Urothelium cell line (cell line): ENCODE measurements at places on chromosomes 5 and 9.

- DNase-seq: no peak
Observed at GRCh38 chr9:120267929-120268328, 312.0 kb downstream of the CDK5RAP2 start.

GRCh38 chr9:77455312-77455927 is 192.7 kb downstream of the GNA14 start:
- peak; percentile 44 for DNase-seq

GRCh38 chr5:6442333-6442732 is 6.3 kb upstream of the UBE2QL1 start:
- no peak for DNase-seq

DNA sequence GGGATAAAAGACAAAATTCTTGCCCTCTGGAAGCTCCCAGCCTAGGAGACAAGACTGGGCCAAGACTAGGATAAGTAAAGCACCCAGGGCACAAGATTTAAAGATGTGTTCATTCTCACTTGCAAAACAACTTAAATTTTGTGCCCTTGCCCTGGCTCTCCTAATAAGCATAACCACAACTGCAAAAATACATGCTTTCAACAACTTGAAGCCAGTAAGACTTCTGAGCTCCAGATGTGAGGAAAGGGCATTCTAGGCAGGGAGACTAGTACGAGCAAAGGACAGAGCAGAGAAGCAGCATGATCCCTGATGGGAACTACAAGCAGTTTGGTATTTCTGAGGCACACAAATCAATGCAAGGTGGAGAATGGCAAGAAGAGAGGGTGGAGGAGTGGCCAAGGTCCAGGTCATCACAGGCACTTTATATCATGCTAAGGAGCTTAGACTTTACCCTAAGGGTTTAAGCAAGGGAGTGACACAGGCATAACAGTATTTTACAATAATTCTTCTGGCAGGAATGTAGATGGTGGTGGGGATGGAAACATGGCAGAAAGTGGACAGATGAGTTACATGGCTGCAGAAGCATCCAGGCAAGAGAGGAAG is 30.1 kb upstream of the SIL1 start:
- no peak for DNase-seq

- DNase-seq: no peak
Observed at GRCh38 chr5:77900691-77901090, 124.6 kb upstream of the TBCA start.

DNA sequence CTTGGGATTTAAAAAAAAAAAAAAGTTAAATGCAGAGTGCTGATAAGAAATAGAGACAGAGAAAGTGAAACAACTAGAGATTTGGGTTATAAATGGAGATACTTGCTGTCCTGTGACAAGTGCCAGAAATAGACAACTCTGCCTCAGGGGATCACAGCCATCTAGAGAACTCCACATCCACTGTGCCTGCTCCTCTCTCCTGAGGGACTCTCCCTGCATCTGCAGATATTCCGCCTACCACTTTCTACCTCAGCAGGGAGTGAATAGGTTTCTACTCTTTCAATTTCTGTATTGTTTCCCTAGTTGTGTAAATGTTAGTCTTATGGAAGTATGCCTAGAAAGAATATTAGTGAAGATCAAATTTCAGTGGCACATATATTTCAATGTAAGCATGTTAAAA is 307.2 kb downstream of the HTR1A start:
- DNase-seq: no peak

DNA sequence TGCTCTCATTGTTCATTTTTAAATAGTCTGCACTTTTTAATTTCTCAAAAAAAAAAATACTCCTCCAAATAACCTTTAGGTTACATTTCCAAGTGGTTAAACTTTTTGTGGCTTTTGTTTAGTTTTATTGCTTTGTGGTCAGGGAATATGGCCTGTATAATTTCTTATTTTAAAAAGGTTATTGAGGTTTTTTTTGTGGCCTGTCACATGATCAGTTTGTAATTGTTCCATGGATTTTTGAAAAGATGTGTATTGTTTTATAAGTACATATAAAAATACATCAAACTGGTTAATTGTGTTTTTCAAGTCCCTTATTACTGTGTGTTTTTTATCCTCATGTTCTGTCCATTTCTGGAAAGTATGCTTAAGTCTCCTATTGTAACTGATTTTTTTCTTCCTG is 64.0 kb downstream of the ZNF618 start:
- DNase-seq: no peak

GRCh38 chr5:160159991-160160792 is 40.9 kb upstream of the PWWP2A start:
- DNase-seq: no peak

- DNase-seq: no peak
Observed at GRCh38 chr5:33690374-33691135, 201.2 kb downstream of the ADAMTS12 start.

DNA sequence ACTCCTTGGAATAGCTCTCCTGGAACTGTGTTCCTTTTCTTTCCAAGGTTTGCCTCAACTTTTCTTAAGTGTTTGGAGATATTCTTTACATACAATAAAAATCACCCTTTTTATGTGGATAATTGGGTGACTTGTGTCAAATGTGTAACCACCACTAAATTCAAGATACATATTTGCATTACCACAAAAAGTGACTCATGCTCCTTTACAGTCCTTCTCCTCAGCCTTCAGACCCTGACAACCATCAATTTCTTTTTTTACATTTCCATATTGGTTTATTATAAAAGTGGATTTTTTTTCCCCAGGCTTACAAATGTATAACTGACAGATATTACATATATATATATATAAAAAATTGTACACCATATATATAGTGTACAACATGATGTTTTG is 372.0 kb upstream of the KCNN2 start:
- DNase-seq: peak; percentile 13

DNA sequence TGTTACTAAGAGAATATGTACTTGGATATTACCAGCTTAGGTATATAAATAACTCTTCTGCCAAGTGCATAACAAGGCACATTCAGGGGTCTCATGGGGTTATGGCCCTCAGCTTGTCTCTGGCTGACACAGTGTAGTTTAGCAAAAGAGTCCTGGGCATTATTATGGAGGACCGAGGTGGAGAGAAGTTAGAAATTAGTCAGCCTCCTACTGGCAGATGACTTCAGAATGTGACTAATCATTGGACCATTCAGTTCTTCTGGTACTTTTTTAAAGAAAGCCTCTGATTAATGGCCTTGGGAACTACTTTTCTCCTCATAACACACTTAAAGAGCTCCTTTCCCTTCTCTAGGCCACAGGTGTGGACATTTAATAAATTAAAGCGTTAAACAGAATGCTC is 178.9 kb downstream of the SH3GL2 start:
- no peak for DNase-seq

- no peak for DNase-seq
Observed at GRCh38 chr5:161751265-161751664, 65.7 kb downstream of the GABRA6 start.

GRCh38 chr5:54756796-54757402 is 228.5 kb downstream of the ESM1 start:
- no peak for DNase-seq

DNA sequence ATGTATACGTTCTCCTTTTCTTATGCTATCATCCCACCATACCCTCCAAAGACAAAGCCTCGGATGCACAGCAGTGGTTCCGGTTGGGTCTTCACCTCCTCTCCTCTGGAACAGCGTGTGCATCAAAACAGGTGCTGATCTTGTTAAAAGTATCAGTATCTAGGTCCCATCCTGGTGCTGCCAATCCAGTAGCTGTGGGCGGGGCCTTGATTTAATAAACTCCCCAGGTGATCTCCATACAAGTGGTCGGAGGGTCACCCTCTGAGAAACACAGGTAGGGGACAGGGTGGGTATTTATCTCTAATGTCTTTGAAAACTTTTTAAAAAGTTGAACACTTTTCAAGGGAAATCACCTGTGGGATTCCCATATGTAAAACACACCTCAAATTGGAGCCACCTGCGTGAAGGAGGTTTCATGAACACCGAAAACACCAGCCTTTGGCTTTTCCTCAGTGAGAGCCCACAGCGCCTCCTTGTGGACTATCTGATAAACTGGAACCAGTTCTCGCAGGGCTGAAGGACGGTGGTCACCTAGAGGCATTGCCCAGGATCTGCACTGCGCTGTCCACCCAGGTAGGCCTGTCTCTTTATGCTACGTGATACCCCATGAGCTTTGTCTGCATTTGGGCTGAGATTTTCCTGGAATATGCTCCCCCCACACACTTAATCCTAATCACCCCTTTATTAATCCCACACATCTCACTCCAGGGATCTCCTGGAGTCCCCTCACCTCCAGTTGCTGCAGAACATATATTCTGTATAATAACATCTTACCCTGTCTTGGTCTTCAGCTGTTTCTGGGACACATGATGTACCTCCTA is 80.5 kb upstream of the EPB41L4B start:
- DNase-seq: peak; percentile 73

DNA sequence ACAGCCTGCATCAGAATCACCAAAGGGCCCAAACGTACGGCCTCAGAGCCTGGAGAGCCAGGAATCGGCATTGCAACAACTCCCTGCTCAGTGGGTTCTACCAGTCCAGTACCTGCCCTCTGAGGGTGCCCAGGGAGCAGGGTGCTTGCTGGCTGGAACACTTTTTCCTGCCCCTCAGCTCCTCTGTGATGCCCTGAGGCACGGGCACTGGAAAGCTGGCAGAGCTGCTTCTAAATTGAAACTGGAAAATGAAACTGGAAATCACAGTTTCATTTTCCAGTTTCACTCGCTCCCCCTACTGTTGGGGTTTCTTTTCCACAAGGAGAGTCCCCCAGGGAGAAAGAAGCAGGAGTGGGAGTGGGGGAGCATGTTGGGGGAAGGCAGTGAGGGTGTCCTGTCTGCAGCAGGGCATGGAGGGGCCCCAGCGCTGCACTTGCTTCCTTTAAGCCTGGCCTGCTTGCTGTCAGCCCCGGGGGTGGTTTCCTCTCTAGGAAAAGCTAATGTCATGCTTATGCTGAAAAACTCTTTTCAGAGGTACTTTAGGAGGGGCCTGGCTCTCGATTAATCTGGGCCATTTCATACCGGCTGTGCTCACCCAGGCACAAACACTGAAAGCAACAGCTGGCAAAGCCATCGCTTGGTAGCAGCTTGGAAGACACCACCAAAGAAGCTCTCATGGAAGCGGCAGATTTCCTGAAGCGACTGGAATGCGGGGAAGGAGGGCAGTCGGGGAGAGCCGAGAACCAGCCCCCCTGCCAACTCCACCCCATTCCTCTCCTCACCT is 26.2 kb downstream of the IRF1 start:
- DNase-seq: no peak

DNA sequence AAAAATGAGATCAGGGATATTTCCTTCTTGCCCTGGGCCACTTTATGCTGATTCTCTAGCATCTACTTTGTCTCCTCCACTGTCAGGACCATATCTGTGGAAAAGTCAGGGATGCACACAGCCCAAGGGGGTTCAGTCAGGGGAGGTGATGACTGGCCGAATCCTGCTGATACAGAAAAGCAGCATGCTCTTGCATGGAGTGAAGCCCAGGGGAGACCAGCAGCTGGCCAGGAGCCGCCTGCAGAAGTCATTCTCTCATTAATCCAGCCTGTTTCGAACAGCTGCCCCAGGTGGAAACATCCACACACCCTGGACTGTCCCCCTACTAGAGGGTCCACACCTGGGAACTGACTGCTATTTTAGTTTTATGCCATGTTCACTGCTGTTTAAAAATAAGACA is 177.1 kb downstream of the ATP10B start:
- no peak for DNase-seq

- DNase-seq: no peak
Observed at GRCh38 chr5:174943785-174944184, 219.4 kb downstream of the MSX2 start.

GRCh38 chr5:55907927-55908326 is 56.8 kb downstream of the IL31RA start:
- no peak for DNase-seq
